M059J (cell line): ENCODE measurements at places on chromosomes 4 and X. TPM values are rescaled to one million over a fixed set of nuclear protein-coding genes. Genes with fewer than 3 reads are reported as not detected.

The MAGEA3 gene
- total RNA-seq = 14.5 and 16.6 TPM in 2 replicates

DNA sequence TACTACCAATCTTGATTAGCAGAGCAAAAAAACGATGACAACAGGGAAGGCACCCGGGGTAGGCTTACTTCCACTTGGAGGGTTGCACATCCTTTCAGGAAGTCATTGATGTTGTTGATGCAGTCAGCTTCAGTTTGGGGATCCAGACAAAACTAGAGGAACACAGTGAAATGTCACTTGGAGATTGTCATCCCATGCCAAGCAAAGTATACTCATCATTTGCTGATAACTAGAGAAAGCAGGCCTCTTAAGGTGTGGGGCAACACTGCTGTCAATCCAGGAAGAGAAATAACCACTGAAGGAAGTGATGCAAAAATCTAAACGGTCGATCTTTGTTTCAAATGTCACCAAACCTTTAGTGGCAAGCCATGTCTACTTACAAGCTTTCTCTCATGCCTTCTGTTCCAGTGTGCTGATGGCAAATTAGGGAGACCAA lies 1.4 kb downstream of the ARHGEF6 start:
- no peak for DNase-seq

DNA sequence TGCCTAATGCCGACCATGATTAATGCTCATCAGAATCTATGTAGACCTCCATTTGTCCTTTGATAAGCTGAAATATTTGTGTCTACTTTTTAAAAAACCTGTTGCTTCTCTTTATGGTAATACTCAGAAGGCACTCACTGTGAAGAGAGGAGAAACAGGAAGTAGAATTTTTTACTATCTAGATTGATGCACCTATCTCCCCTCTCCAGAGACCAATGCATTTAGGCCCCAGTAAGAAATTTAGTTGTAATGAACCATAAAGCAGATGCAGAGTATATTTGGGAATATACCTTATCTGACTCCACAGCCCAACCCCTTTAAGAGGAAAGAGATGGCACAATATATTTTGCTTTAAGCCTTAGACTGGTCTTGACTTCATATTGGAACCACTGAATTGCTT lies 11.1 kb downstream of the TBL1X start:
- no peak for DNase-seq

DNA sequence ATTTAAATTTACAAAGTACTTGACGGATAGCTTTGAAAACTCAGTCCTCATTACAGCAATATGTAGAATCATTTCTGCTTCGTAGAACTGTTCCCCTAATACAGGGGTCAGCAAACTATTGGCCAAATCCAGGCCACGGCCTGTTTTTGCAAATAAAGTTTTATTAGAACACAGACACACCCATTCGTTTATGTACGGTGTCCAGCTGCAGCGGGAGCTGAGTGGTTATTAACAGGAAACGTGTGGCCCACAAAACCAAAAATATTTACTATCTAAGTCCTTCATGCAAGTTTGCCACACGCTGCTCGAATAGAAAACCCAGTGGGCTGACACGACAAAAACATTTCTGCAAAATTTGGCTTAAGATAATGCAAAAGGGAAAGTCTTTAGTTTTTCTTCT lies 146.5 kb downstream of the AFAP1 start:
- no peak for DNase-seq

- no peak for DNase-seq
Observed at GRCh38 chr4:129254526-129254925, 158.6 kb downstream of the C4orf33 start.

GRCh38 chr4:151195801-151196200 lies 81.2 kb upstream of the PRSS48 start:
- DNase-seq = peak; percentile 15

DNA sequence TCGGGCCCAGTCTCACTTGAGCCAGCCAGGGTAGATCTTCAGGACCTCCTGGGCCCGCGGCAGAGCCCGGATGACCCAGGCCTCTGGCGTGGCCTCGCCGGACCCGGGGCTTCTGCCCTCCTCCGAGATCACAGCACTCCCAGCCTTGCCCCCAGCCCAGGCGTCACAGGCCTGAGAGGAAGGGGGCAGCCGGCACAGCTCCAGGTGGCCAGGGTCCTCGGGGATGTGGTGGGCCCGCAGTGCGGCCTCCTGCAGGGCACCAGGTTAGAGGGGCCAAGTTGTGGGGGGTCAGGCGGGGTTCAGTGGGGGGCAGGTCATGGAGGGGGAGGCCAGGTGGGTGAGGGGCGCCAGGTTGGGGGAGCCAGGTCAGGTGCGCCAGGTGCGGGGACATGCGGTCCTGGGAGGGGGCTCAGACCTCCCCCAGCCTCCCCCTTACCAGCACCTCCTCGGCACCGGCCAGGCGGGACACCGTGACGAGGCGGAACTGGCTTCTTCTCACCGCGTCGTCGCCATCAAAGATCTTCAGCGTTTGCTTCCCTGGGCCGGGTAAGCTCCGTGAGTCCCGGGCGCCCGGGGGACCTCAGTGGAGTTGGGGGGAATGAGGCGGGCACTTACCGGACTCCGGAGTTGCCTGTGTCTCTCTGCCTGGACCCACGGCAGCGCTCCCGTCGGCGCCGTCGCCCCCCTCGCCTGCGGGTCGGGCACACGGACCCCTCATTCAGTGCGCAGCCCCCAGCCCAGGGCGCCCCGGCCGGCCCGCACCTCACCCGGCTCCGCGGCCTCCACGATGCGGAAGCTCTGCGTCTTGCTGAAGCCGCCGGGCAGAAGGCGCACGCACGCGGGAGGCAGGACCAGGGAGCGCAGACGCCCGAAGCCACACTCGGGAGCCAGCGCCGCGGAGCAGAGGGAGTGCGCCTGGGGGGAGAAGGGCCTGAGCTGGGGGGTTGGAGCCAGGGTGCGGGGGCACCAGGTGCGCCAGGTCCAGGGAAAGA lies 6.0 kb downstream of the DGKQ start:
- DNase-seq = no peak
